ENCODE measurements at places on chromosomes 7 and 10. TPM values are rescaled to one million over a fixed set of nuclear protein-coding genes. Genes with fewer than 3 reads are reported as not detected.

GRCh38 chr10:19904202-19904661, 88.0 kb downstream of the PLXDC2 start:
- no peak for DNase-seq

DNA sequence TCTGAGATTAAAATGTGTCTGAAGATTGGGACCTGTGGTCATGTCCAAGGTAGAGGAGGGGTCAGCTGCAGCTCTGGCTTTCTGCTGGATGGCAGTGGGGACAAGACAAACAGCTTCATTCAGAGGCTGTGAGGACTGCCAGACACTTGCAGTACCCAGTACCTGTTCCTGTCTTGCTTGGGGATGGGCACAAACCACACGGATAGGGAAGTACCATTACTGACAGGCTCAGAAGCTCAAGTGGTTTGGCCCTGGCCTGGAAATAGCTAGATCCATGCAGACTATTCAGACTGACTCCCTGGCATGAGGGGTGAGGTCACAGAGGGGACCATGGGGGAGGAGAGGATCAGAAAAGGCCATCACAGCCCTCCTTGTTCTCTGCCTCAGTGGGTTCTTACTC, 56.0 kb upstream of the COMTD1 start:
- no peak for DNase-seq

GRCh38 chr7:158499082-158499455, 88.6 kb downstream of the PTPRN2 start:
- no peak for DNase-seq

GRCh38 chr7:158904599-158904998, 48.2 kb downstream of the DYNC2I1 start:
- no peak for DNase-seq

DNA sequence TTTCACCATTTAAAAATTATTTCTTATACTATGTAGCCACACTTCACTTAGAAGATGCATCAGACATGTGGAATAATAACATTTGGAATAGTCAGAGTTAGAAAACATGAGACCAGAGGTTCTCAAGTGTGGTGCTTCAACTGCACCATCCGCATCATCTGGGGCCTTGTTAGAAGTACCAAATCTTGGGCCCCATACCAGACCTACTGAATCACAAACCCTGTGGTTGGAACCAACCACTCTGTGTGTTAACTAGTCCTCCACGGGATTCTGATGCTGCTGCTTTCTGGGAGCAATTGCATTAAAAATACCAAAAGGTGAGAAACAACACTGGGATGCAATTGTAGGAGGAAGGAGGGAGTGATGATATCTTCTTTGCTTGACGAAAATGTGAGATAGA, 125.2 kb downstream of the GNAT3 start:
- no peak for DNase-seq

DNA sequence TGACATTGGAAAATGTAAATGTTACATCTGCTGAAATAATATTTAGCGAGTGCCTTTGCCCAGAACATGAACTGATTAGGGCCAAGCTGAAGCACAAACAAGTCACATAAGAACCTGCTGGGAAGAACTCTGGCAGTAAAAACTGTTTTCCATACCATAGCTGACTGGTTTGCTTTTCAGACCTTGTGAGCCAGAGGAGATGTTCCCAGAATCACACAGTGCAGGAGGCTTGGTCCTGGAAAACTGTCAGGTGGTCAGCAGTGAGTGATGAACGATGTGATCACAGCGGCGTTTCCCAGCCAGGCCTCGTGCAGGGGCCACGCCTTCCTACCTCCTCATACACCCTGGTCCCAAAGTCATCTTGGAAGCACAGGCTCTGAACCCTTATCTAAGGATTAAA, 164.2 kb upstream of the EEPD1 start:
- DNase-seq: no peak

GRCh38 chr10:48801001-48801421, 116.3 kb downstream of the WDFY4 start:
- no peak for DNase-seq

Gene HGF
- 1.2 TPM for polyA plus RNA-seq

All from brain (organoid and tissue), 16 donors.